ENCODE measurements at places on chromosomes 12 and 14.

DNA sequence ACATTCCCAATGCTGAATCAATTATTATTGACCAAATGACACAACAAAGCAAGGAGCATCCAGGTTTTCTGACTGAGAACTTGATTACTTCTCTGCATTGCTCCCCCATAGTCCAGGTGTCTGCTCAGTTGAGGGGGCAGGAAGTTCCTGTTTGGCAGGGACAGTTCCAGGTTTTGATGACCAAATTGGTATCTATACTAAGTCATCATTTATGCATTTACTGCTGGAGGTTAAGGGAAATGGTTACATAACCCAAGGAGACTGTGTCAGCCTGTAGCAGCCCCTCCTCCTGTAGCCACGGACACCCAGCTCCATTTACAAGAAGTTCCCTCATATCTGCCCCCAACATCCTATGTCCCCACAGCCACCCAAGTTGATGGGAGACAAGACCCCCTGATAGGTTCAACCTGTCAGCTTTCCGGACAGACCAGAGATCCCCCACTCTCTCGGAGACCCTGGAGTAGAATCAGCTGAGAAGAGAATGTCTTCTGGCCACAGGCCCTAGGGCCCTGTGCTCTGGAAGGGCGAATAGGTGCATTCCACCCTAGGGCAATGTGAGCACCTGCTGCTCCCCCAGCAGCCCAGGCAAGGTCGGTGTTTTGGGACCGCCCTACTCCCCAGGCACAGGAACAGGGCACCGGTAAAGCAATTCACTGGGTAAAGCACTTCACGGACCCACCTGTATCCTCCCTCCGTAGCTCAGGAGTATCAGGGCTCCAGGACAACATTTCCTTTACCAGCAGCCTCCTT lies 23.6 kb downstream of the IRF2BPL start:
- no peak for DNase-seq

- no peak for DNase-seq
Measured at GRCh38 chr12:131103669-131104462, 150.2 kb downstream of the ADGRD1 start.

DNA sequence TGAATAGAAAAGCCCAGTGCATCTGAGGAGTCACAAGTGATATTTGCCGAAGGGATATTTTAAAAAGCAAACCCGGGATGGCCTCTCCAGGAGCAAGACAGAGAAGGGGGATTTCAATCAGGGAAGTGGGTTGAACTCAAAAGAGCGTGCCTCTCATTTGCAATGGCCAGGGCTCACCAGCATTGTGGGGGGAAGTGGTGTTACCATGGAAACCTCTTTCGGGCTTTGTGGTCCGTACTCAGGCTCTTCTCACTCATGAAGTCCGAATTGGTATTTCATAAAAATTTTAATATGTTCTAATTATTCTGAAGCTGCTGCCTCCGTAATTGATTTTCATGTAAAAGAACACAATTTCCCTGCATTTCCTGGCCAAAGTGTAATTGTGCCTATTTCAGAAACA lies 79.8 kb downstream of the SLC15A4 start:
- DNase-seq, result no peak

DNA sequence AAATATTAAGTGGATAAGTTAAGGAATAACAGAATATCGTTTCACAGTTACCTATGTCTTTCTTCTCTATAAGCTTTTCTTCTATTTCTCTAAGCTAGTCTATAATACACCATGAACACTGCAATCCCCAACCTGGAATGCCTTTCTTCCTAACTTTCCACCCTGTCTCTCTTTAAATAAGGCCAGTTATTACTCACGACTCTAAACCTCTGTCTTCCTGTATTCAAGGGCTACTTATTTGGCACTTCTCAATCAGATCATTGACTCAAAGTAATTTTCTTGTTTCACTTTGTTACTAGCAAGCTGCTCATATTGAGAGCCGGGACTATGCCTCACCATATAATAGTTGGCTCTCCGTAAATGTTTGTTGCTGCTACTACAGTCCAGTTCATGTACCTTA lies 13.5 kb downstream of the FERMT2 start:
- no peak for DNase-seq

GRCh38 chr12:5458229-5459050 lies 26.5 kb downstream of the NTF3 start:
- DNase-seq, result no peak

All from stimulated activated naive CD4-positive, alpha-beta T cell (primary cell).